GM12892 (cell line): ENCODE measurements at places on chromosomes 12 and 14.

DNA sequence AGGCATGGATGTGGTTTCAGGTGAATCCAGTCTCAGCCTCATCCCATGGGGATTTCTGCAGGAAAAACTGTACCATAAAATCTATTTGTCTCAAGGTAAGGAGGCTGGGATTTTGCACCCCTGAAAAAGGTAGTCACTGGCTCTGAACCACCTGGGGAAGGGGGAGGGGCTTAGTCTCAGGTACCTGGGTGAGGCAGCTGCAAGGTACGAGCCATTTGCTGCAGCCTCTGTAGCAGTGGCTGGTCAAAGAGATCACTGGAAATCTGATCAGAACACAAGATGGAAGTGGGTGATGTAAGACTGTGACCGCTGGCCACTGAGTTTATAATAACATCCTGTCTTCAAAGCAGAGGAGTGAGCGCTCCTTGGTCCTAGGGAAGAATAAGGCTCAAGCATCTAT is 209.9 kb upstream of the NOS1 start:
- DNase-seq, result no peak

- no peak for DNase-seq
Measured at GRCh38 chr12:26566675-26567074, 266.3 kb downstream of the ITPR2 start.

GRCh38 chr14:103105580-103106150 is 11.1 kb downstream of the EXOC3L4 start:
- DNase-seq, result no peak

GRCh38 chr14:75427126-75427481 is 718 bp upstream of the JDP2 start:
- DNase-seq, result no peak
